Effector CD8-positive, alpha-beta T cell (primary cell): ENCODE measurements at places on chromosomes 3 and 15.

DNA sequence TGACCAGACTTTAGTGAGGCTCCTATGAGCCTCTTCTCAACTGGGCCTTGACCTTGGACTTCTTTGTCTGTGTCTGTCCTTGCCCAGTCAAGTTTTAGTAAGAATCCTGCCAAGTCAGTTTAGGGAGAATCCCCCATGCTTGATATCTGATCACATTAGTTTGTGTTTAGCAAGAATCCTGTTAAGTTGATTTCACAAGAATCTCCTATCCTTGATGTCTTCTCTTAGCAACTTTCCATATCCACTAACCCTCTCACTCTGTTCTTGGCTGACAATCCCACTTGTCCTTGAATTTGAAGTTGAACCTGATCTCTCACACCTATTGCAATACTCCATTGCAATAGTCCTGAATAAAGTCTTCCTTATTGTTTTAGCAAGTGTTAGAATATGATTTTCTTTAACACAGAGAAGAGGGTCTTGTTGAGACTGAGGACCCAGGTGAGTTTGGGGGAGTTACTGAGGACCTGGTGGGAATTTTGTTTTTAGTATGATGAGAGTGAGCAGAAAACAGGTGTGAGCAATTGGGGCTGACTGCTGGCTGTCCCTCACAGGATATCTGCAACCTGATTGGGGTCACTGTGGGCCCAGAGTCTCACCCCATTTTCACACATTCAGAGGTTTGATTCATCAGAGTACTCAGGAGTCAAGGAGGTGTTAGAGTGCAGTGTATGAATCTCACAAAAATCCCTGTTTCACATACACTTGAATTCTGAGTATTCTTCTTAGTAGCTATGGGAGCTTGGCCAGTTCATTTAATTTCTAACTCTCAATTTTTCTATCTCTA lies 39.9 kb upstream of the TNFAIP8L3 start:
- no peak for DNase-seq

DNA sequence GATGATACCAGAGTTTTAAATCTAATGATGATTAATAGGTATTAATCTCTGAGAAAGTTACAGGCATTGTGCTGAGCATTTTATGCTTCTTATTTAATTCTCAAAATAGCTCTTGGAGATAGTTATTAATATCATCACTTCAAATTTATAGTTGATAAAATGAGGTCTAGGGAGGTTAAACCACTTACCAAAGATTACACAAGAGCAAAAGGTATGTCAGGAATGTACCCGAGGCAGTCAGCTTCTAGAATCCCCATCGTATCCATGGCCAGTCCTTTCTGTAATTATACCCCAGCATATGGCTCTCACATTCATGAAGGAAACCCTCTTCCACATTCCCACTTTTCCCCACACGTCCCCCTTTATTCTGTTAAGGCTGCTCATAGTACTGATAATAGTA lies 421.3 kb downstream of the PYDC2 start:
- no peak for DNase-seq

DNA sequence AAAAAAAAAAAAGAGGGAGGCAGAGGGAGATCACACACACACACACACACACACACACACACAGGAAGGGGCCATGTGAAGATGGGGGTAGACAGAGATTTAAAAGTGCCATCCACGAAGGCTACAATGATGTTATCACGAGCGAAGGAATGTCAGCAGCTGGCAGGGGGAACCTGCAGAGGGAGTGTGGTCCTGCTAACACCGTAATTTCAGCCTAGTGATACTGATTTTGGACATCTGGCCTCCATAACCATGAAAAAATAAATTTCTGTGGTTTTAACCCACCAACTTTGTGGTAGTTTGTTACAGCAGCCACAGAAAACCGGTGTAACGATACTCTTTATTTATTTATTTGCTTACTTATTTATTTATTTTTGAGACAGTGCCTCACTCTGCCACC lies 76.0 kb downstream of the TMCO5A start:
- DNase-seq, result no peak

GRCh38 chr3:67529915-67530314 lies 124.5 kb downstream of the SUCLG2 start:
- no peak for DNase-seq

GRCh38 chr15:67064607-67065530 lies 533 bp upstream of the SMAD3 start:
- no peak for DNase-seq

DNA sequence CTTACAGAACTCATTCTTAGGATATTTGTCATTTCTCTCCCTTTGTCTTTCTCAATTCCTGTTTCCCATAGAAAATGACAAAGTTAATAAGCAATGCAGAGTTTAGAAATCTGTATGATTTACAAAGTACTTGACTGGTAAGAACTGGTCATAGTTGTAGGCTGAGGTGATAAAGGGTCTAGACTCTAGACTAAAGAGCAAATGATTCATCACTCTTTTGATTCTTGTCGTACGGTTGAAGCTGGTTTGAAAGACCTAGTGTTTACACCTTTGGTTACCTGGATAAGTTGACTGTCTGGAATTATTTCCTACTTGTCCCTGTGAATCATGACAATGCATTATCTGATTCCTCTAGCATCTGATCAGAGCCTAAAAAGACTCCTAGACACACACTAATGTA lies 58.9 kb upstream of the TP63 start:
- no peak for DNase-seq

GRCh38 chr3:62187022-62187431 lies 186.3 kb downstream of the FEZF2 start:
- DNase-seq, result no peak

- DNase-seq, result no peak
These were observed 1.0 kb upstream of the MYL3 start for GRCh38 chr3:46864061-46864881.

- DNase-seq, result no peak
These were observed 1.5 kb downstream of the ATP1B3 start for GRCh38 chr3:141877911-141878310.

DNA sequence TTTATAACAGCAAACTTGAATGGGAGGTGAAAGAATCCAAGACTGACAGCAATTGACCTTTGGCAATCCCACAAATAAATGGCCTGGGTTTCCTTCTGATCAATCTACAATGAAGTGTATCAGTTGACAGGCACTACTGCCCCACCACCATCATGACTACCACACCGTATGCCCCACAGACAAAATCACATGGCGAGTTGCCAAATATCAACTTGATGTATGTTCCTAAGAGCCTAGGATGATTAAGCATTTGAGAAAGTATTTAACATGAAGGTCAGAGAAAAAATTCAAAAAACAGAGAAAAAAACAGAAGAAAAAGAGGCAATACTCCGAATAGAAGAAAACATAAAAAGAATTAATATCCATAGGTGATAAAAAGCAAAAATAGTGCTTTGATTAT lies 215.9 kb upstream of the STAC start:
- DNase-seq, result no peak

- no peak for DNase-seq
These were observed 129.4 kb downstream of the PGPEP1L start for GRCh38 chr15:98878172-98878571.

DNA sequence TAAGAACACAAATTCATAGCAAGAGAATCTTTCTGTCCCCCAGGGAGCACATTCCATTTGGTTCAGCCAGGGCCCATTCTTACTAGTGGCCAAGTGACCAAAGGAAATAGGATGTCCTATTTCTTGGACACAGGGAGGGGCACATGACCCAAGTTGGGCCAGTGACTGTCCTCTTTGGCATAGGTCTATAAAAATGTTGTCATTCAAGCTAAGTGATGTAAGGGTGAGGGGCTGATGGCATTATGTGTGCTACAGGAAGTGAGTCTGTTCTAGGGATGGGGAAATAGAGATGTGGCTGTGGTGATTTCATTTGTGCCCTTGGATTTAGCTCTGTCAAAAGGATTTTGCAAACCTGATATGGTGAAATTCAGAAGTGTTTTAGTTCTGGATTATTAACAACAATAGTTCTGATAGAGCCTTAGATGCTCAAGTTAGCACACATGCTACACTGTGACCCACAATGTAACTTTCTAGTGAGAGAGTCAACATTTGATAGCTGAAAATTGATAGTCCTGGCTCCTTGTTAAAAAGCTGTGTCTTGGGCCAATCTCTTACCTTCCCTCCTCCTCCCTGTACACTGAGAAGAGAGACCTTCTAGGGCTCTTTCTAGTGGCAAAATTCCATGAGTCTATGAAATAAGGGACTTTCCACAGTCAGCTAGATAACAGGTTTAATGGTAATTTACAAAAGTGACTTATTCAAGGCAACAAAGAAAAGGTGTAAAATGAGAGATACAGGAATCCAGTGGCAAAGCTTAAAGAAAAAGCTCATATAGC lies 117.2 kb downstream of the THRB start:
- DNase-seq, result no peak

GRCh38 chr3:172107403-172107802 lies 68.0 kb downstream of the FNDC3B start:
- DNase-seq, result no peak

DNA sequence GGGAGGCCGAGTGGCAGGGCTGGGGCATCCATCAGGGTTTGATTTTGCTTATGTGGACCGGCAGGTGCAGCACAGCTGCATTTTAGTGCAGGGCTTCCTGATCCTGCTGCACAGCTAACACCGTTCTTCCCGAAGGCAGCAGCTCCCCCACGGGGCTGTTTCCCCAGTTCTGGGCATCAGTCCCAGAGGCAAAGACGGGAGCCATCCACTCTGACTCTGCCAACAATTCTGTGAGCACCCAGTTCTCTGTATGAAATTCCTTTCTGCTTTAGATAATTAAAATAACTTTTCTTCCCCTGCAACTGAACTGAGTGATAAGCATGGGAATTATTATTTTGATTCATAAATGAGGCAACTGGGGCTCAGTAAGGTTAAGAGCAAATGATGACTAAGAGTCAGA lies 262.9 kb upstream of the ATP10A start:
- DNase-seq, result no peak

DNA sequence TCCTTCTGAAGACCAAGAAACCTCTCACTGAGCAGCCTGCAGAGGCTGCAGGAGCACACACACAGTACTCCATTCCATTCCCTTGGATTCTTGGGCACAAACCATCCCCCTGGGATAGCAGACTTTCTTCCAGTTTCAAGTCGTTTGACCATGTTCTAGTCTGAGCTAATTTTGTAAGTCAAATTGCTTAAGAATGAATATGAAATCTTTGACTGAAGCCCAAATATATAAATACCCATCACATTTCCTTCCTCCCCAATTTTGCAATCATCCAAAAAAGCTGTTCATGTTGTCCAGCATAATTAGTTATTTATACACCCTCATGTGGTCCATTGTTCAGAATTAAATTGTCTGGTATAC lies 231.2 kb upstream of the TPRG1 start:
- DNase-seq, result no peak

DNA sequence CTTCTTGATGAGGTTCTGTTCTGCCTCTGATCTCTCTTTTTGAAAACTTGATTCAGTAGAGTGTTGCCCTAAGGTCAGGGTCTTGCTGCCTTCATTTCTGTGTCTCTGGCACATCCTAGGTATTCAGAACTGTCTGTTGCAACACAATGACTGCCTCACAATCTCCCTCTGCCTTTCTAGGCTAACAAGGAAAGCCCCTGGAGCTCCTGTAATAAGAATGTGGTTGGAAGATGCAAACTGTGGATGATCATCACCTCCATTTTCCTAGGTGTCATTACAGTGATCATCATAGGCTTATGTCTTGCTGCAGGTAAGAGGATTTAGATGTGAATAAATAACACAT lies 7.0 kb downstream of the C3orf52 start:
- DNase-seq, result no peak

DNA sequence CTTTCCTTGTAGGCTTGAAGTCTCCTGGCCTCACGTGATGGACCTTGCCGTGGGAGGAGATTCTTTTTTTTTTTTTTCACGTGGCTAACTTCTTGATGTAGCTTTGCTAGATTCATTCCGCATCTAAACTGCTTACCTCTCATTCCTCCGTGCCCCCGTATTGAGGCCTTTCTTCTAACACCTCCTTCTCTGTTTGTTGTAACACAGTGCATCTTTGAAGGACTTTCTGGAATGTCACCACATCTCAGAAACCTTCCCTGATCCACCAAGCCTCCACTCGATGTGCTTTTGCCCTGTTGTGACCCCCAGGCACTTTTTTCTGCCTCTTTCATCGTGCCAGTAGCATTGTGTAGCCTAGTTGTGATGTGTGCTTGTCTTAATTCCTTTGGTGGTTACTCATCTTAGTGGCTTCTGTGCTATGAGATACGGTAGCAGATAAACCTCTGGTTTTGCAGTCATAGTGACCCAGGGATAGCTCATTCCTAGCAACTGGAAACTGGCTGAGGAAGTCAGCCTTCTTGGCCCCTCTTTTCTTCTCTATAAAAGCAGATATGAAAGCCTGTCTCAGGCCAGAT lies 1.6 kb upstream of the BNC1 start:
- no peak for DNase-seq

- DNase-seq, result no peak
These were observed at the start of gene H1-8 for GRCh38 chr3:129543156-129543790. H1-8 (plus strand) TSS chr3:129543175; CDS start chr3:129543219, 44 bp downstream.

GRCh38 chr15:72515591-72516389 lies 41.7 kb downstream of the ARIH1 start:
- no peak for DNase-seq

- no peak for DNase-seq
These were observed 18.9 kb downstream of the SCN5A start for GRCh38 chr3:38630606-38631005.

DNA sequence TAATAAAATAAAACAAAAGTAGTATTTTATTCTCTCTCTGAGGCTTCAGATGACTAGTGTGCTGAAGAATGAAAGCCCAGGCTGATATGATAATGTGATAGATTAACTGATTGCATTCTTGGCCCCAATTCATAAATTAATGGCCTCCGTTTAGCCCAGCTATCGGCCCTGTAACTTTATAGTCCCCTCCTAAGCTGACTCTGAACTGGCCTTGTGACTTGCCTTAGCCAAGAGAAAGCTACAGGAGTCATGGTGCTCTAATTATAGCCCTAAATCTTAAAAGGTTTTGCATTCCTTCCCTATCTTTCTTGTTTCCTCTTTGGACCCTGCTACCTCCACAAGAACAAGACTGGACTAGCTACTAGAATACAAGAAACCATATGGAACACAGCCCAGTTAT lies 123.2 kb upstream of the EPHA3 start:
- DNase-seq, result no peak

GRCh38 chr3:141959589-141960554 lies 83.4 kb downstream of the ATP1B3 start:
- no peak for DNase-seq

- no peak for DNase-seq
These were observed 266.2 kb upstream of the IGF1R start for GRCh38 chr15:98382139-98382538.
